RKO (cell line): ENCODE measurements at places on chromosomes 5 and 9.

DNA sequence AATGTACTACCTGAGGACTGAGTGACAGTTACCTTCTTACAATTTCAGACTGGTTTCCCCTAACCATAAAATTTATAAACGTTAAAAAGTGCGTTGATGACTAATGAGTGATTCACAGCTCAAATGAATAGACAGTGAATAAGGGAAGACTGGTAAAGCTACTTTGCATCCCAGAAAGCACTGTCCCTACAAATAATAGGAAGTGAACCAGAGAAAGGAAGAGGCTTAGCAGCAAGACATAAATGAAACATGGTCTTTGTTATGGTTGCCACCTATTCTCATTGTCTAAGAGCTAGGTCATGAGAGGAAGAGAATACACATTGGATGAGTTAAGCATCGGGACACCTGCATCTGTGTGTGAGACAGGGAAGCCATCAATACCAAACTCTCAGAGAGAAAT lies 849.2 kb downstream of the TAF11L14 start:
- DNase-seq = peak; percentile 30

- DNase-seq = no peak
Observed at GRCh38 chr5:123763201-123763600, 251.2 kb downstream of the CSNK1G3 start.

DNA sequence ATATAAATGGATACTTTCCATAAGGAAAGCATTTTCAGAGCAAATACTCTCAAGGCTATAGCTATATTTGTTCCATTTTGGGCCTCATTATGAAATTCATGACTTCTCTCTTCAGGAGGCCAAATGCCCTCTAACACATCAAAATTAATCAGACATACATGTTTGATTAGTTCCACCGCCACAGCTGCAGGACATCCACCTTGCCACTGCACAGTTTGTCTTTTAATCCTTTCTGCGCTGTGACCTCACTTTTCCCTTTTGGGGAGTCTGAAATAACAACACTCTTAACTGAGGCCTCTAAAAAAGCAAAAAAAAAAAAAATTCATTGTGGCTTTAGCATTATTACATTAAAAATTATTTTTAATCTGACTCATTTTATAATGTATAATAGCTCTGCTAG lies 279.1 kb upstream of the CDH12 start:
- no peak for DNase-seq

DNA sequence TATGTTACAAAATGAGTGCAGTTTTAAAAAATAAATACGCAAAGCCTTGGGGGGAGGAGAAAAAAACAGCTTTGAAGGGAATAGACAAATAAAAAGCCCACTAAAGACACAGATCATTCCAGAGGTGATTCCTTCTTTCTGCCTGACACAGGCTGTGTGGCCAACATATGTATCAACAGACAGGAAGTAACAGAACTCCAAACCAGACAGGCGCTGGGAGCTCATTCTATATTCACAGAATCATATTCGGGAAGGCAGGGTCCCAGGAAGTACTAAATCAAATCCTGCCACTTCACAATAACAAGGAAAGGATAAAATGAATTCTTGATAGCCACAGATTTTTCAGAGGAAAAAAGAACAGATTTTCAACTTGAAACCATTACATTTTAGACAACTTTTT lies 62.1 kb downstream of the SEMA5A start:
- DNase-seq = no peak

- peak; percentile 85 for DNase-seq
Observed at GRCh38 chr5:120293796-120294195, 170.3 kb upstream of the PRR16 start.

GRCh38 chr5:89447027-89447426 lies 564.0 kb upstream of the MEF2C start:
- no peak for DNase-seq
